ENCODE measurements at places on chromosomes 3 and 15.
A peak's percentile ranks its signal among the peaks of the same experiment; 100 is the strongest.

DNA sequence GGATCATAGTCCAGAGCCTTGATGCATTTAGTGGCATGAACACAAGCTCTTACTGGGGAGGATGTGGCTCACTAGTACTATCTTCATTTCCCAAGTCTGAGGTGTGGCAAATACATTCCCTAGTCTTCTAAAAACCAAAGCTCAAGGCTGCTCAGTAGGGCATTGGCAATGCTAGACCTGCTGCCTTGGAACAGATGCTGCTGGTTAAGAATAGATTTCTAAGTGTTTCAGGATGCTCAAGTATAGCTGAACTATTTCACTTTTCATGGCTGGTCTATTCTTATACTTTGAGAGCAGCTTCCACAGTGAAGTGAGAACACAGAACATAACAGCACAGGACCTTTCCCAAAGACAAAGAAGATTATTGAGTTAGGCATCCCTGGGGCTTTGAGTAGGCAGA lies 178.8 kb downstream of the CHST2 start:
- DNase-seq: no peak

- no peak for DNase-seq
Observed at GRCh38 chr3:83729576-83729975, 1229.2 kb upstream of the CADM2 start.

DNA sequence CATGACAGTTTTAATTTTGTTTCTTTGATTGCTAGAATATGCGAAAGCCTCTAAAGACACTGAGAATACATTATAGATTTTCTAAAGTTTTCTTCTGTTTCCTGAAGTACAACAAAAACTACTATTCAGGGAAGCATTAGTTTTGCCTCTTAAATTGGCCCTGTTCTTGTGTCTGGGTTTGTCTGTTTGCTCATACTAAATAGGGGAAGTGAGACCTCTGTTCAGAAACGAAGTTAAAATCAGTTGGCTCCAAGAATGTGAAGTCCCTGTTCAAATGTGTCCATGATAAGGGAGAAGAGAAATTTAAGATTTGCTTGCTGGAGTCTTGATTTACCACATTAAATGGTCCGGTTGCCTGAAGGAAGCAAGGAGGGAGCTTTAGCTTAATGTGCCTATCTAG lies 327.3 kb upstream of the GBE1 start:
- DNase-seq: no peak

DNA sequence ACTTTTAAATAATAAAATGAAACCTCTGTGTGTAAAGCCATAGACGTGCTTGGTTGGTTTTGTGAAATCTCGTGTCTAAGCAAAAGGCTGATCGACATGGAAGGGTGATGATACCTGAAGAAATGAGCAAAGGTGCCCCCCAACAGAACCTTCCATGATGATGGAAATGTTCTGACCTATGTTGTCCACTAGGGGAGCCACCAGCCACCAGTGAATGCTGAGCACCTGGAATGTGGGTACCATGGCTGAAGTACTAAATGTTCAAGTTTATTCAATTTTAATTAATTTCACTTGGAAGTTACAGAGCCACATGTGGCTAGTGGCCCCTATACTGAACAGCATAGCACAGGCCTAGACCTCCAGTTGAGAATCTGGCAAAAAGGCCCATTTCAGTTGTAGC lies 158.8 kb downstream of the POLR2M start:
- DNase-seq: peak; percentile 68

DNA sequence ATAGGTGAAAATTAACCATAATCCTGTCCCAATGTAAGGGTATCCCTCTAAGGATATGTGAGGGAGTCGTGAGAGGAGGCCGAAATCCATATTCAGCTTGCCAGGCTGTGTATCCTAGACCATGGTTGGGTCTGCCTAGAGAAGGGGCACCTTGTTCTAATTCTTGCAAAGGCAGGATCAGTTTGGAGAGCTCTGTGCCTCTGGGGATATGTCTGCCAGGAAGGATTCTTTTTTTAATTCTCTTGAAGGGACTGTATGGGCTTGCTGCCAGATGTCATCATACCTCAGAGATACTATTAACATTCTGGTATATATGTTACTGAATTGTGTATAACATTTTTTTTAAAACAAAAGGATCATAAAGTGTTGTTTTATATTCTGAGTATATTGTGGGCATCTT lies 2.4 kb downstream of the ATP1B3 start:
- no peak for DNase-seq

- no peak for DNase-seq
Observed at GRCh38 chr15:75104804-75105557, 81.6 kb downstream of the PPCDC start.

DNA sequence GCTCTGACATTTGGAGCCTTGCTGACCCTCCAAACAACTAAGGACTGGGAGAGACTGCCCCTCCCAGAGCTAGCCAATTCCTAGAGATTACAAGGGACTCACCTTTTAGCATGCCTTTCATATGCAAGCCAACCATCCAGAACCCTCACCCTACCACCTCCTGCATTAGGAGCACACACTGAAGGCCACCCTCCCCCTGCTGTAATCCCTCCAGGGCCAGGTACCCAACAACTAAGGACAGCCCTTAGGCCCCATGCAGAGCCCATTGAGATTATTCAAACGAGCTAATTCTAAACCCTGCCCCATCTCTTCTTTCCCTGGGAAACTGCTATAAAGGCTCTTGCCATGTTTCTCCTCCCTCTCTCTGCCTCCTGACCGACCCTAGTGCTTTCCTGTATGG lies 352.6 kb downstream of the ERC2 start:
- DNase-seq: peak; percentile 84

- no peak for DNase-seq
Observed at GRCh38 chr3:188046561-188047211, 107.3 kb upstream of the LPP start.

GRCh38 chr3:169591983-169592644 lies 71.4 kb downstream of the MECOM start:
- DNase-seq: no peak

DNA sequence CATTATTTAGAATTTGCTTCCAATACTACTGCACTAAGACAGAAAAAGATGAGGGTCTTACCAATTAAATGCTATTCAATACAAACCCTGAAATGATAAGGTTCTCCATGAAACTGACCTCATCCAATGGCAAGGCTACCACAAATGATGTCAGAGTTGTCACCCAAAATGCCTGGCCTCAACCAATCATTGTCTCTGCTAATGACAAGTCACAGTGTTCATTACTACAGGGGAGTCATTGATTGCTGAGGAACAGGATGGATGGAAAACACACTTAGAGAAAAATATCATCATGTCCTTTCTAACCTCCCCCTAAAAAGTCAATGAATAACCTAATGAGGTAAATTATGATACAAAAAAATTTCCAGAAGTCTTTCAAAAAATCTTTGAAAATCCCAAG lies 91.0 kb downstream of the FOXP1 start:
- DNase-seq: no peak

DNA sequence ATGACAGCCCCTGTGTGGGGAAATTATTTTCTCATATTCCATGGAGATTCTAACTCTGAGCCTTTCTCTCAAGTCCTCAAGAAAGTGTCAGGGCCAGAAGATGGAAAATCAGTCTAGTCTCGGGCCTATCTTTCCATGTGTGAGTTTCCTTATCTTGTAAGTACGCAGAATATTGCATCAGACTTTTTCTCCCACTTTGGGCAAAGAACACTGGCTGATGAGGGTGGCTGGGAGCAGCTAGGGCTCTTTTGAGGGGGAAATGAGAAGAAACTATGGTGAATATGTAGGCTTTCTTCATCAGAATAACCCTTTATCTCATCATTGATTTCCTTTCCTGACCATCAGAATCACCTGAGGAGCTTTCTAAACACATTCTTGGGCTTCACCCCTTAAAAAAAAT lies 264.0 kb downstream of the CLSTN2 start:
- DNase-seq: no peak

GRCh38 chr15:77599899-77600298 lies 32.8 kb downstream of the LINGO1 start:
- DNase-seq: peak; percentile 75

GRCh38 chr3:159583662-159584061 lies 405.0 kb upstream of the IL12A start:
- DNase-seq: peak; percentile 21

GRCh38 chr15:88797663-88798339 lies 5.4 kb upstream of the ACAN start:
- DNase-seq: no peak

GRCh38 chr3:111311709-111312235 lies 230.2 kb upstream of the CD96 start:
- no peak for DNase-seq

DNA sequence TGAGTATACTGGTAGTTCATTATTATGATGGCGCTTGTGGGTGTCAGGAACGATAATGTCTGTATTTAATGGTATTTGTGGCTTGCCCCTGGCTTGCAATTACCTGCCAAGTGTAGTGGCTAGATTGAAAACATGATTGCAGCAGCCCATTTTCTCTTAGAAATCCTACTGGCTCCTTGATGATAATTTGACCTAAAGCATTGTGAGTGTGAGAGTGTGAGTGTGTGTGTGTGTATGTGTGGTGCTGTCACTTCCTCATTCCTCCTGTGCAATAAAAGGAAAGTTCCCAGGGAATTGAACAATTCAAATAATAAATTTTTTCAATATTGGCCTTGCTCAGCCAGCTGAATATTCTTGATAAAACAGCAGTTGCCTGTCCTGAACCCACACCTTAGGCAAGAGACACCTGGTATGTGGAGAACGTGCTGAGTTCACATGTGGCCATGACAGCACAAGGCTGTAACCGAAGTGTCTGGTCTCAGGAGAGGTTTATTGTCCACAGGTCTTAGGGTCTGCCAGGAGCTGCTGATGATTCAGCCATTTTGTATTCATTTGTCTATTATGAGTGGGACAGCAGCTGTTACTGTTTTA lies 193.3 kb downstream of the CD47 start:
- DNase-seq: no peak

GRCh38 chr15:70062321-70062956 lies 35.3 kb downstream of the TLE3 start:
- DNase-seq: no peak

DNA sequence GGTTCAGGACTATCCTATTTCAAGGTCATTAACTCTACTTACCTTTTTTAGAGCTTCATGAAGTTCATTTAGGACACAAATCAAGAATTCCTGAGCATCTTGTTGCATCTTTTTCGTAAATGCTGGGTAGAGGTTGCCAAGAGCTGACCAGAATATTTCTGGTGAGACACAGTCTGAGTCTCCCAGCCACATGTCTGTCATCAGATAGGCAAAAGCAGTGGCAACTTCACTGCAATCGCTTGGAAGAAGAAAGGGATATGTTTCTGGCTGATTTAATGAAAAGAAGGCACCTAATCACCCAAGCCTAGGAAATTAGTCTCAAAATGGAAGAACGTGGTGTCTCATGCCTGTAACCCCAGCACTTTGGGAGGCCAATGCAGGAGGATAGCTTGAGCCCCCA lies 2.9 kb downstream of the USP50 start:
- DNase-seq: no peak

- DNase-seq: no peak
Observed at GRCh38 chr15:47473832-47474231, 243.5 kb upstream of the SEMA6D start.

- DNase-seq: no peak
Observed at GRCh38 chr15:87752250-87752951, 504.1 kb downstream of the NTRK3 start.

- no peak for DNase-seq
Observed at GRCh38 chr15:73928971-73929627, 2.8 kb downstream of the LOXL1 start.

DNA sequence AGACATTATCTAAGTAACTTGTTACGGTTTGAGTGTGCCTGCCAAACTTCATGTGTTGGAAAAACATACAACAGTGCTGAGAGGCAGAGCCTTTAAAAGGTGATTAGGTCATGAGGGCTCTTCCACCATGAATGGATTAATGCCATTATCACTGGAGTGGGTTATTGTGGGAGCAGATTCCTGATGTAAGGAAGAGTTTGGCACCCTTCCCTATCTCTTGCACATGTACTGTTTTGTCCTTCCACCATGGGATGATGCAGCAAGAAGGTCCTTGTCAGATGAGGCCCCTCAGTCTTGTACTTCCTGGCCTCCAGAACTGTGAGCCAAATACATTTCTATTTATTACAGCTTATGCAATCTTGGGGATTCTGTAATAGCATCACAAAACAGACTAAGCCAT lies 413.9 kb downstream of the EPHA3 start:
- no peak for DNase-seq

DNA sequence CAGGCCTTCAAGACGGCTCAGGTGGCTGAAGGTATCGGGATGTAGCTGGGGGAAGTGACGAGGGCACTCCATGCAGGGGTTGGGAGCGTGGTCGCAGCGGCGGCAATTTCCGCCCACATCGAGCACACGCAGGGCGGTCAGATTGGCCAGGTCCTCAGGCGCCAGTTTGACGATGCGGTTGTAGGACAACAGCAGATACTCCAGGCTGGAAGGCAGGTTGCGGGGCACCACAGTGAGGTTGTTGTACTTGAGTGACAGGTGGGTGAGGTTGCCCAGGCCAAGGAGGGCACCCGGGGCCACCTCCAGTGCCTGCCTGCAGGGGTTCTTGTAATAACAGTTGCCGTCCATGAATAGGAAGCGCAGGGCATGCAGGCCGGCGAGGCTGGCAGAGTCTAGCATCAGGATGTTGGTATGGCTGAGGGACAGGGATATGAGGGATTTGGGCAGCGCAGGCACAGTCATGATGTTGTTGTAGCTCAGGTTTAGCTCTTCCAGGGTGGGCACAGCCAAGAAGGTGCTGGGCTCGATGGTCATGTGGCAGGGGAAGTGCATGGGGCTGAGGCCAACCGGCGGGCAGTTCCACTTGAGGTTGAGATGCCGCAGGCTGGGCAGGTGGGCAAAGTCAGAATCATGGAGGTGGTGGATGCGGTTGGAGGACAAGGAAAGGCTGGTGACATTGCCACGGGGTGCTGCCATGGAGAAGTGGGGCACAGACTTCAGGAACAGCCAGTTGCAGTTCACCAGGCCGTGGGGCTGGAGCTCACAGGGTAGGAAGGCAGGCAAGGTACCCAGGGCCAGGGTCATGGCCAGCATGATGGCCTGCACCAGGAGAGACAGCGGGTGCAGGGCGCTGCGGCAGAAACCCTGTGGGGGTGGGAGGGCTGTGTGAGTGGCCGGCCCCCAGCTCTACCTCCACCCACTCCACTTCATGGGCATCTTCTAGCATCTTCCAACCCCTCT lies 1.7 kb downstream of the TLR9 start:
- no peak for DNase-seq

GRCh38 chr15:92394309-92395097 lies 822 bp downstream of the ST8SIA2 start:
- peak; percentile 64 for DNase-seq

- DNase-seq: no peak
Observed at GRCh38 chr3:184085389-184085852, 11.4 kb upstream of the HTR3E start.

DNA sequence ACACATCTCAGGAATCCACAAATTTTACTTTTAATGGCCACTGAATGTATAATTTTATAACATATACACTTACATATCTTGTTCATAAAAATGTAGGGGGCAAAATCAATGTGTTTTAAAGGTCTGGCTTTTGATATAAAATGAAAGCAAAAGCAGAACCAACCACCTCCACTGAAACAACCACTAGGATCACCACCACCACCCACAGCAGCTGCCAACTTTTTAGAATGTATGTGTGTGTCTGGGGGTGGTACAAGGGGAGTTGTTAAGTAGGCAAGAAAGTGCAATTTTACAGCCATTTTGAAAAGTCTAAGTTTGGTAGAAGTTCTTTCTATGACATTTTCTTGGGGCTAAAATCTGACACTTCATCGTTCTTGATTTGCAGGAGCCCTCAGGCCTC lies 44.0 kb downstream of the OTOL1 start:
- no peak for DNase-seq

All from GM23338 (cell line).